ENCODE measurements at places on chromosomes 5 and 9.

DNA sequence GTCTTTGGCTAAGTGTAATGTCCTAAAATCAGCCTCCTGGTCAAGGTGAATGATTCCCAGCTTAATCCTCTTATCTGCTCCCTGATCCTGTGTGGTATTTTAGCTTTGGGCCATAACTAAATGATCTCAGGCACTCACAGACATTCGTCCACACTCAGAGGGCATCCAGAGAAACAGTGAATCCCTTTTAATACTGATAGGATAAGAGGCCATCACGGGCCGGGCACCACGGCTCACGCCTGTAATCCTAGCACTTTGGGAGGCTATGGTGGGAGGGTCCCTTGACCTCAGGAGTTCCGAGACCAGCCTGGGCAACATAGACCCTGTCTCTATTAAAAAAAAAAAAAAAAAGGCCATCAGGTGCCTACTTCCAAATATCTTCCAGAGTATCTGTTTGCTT lies 6.3 kb downstream of the PDCL start:
- DNase-seq = no peak

DNA sequence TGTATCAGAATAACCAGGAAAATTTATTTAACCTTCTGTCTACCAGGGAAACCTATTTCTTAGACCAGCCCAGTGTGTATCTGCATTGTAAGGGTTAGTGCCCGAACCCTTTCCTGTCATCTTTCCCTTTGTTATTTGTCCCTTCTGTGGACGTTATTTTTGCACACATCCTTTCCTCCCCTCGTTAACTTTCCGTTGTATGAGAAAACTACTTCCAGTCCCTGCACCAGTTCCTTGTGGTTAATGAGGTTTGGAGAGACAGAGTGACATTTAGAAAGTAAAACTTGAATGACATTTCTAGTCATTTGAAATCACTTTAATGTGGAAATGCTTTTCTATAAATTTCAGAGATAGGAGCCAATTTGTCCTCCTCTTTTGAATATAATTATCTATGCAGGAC lies 4.3 kb upstream of the IFNB1 start:
- DNase-seq = no peak

GRCh38 chr9:37953206-37953774 lies 49.4 kb upstream of the SLC25A51 start:
- no peak for DNase-seq

- DNase-seq = no peak
Observed at GRCh38 chr5:103402851-103403250, 144.3 kb downstream of the MACIR start.
